ENCODE measurements at places on chromosomes 7 and 10.

GRCh38 chr7:19001854-19002253, 115.6 kb downstream of the TWIST1 start:
- DNase-seq: no peak

- no peak for DNase-seq
Observed at GRCh38 chr7:98323597-98324322, 42.3 kb downstream of the BRI3 start.

DNA sequence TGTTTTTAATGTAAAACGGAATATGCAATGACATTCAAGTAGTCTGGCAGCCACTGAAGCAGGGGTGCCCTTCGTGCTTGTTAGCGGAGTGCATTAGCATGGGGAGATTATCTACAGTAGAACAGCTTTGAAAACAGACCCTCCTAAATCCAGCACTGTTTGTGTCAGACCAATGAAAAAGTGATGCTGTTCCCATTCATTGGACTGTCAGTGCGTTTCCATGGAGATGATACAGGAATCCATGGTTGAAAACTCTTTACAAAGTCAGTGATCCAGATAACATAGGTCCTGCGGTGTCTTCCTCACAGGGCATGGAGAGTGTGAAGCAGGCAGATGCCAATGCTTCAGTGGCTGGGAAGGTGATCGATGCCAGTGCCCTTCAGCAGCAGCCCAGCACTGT, 73.6 kb downstream of the ITGB8 start:
- no peak for DNase-seq

GRCh38 chr10:71852355-71852937, 1.4 kb upstream of the PSAP start:
- no peak for DNase-seq

DNA sequence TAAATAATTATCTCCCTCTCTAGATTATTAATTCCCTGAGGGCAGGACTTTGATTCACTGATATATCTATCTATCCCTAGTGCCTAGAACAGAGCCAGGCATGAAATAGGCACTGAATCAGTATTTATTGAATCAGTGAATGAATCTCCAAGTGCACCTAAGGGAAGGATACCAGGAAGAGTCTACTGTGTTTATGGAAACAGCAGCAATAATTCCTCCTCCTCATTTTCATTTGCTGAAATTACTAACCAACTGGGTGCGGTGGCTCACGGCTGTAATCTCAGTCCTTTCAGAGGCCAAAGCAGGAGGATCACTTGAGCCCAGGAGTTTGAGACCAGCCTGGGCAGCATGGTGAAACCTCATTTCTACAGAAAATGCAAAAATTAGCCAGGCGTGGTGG, 161.2 kb downstream of the TCF7L2 start:
- no peak for DNase-seq

- DNase-seq: no peak
Observed at GRCh38 chr7:28328146-28328545, 84.2 kb upstream of the CREB5 start.

DNA sequence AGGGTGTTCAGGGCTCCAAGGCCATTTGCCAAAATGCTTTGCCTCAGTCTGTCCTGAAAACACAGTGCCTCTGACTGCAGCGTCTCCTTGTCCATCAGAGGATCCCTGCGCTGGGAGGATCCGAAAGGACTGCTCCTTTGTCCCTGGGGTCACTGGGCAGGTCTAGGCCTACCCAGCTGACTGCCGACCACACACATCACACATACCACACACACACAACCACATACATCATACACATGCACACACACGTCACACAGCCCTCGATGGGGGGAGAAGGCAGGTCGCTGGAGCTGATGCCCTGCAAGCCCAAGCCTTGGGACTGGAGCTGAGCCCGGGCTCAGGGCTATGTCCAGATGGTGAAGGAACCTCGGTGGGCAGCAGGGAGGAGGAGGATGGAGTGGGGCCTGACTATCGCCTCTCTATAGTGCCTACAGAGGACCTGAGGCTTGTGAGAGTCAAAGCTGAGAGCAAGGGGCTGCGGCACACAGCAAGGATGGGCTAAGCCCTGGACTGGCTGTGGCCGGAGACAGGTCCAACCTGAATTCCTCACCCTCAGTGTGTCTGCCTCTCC, 29.1 kb downstream of the GPRIN2 start:
- no peak for DNase-seq

- DNase-seq: no peak
Observed at GRCh38 chr10:67668448-67668847, 27.5 kb downstream of the CTNNA3 start.

DNA sequence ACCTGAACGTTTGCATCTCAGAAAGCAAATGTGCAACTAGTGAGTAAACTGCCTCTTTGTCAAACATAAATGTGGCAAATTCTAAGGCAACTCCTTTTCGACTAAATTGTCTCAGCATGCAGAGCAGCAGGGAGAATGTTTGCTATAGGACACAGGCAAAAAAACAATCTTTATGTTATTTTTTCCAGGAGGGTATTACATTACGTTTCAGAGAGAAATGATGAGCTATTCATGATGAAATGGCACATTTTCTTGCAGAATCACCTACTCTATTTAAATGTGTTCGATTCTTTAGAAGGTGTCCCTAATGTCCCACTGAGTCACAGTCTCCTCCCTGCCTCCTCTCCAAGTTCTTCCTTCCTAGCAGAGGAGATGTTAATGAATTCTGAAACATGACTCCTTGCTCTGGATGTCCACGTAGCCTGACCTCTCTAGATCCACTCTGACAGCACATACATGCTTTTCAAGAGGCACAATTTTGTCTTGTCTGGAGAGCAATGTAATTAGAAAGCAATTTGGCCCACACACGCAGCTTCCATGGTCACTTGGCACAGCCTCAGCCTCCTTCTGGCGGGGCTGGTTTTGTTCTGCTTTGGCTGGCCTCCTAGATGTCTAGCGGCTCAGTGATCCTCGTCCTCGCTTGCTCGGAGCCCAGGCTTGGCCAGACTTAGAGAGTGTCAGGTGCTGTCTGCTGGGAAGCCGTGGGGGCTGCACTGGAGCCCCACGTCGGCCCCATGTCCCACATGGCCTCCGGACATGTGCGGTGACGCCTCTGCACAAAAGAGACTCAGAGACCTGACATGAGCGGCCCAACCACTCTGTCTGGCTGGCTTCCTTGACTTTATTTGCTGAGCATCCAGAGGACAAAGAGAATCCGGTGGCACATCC, 125.7 kb upstream of the ZNF438 start:
- DNase-seq: no peak

GRCh38 chr10:62057850-62058249, 156.4 kb downstream of the ARID5B start:
- DNase-seq: no peak

GRCh38 chr7:103003004-103003403, 71.6 kb downstream of the FBXL13 start:
- DNase-seq: no peak

DNA sequence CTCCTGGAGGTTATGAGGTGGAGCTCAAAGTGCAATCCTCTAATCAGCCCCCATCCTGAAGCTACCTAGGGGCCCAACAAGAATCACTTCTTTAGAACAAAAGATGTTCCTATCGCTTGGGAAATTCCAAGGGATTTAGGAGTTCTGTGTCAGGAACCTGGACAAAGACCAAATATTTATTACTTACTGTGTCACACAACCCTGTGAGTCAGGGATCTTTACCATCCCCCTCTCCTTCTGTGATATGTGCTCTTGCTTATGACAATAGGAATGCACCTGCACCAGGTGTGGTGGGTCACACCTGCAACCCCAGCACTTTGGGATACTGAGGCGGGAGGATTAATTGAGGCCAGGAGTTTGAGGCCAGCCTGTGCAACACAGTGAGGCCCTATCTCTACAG, 485.8 kb downstream of the PLXDC2 start:
- no peak for DNase-seq

- peak; percentile 22 for DNase-seq
Observed at GRCh38 chr10:111297351-111297848, 220.6 kb downstream of the ADRA2A start.

- DNase-seq: no peak
Observed at GRCh38 chr10:45151467-45152214, 150.9 kb downstream of the ZNF22 start.

GRCh38 chr10:17683541-17683940, 39.6 kb downstream of the STAM start:
- no peak for DNase-seq

GRCh38 chr7:158014976-158015375, 572.6 kb downstream of the PTPRN2 start:
- DNase-seq: no peak

GRCh38 chr7:157555313-157555712, 218.5 kb downstream of the DNAJB6 start:
- no peak for DNase-seq

- DNase-seq: no peak
Observed at GRCh38 chr10:129594811-129595210, 127.8 kb downstream of the MGMT start.

GRCh38 chr7:57772126-57772924, 322.3 kb downstream of the ZNF716 start:
- no peak for DNase-seq

- DNase-seq: no peak
Observed at GRCh38 chr10:79052291-79053080, 16.3 kb upstream of the ZMIZ1 start.

- DNase-seq: no peak
Observed at GRCh38 chr10:102997998-102998397, 79.9 kb downstream of the CNNM2 start.

- no peak for DNase-seq
Observed at GRCh38 chr7:92994901-92995300, 122.9 kb downstream of the SAMD9 start.

- DNase-seq: no peak
Observed at GRCh38 chr7:50610521-50611277, 45.5 kb upstream of the DDC start.

- DNase-seq: no peak
Observed at GRCh38 chr10:72979709-72980108, 25.1 kb upstream of the PLA2G12B start.

DNA sequence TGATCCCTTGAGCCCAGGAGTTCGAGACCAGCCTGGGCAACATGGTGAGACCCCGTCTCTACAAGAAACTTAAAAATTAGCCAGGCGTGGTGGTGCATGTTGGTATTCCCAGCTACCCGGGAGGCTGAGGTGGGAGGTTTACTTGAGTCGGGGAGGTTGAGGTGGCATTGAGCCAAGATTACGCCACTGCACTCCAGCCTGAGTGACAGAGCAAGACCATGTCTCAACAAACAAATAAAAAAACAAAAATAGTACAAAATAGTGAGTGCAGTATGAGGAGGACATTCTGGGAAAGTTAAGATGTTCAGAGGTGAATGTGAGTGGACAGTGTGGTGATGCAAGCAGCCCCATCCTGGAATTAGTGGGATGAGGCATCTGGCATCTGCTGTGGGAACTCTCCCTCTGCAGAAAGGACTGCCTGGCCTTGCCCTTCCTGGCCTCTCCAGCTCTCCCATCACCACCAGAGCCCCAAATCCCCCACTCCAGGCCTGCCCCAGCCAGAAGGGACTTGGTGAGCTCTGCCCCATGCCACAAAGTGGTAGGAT, 96.6 kb upstream of the PARD3 start:
- no peak for DNase-seq

- peak; percentile 23 for DNase-seq
Observed at GRCh38 chr10:5840314-5841307, 27.4 kb upstream of the GDI2 start.

GRCh38 chr10:30534465-30535144, 94.9 kb downstream of the LYZL2 start:
- peak; percentile 21 for DNase-seq

- no peak for DNase-seq
Observed at GRCh38 chr7:133381965-133382364, 129.1 kb downstream of the EXOC4 start.

DNA sequence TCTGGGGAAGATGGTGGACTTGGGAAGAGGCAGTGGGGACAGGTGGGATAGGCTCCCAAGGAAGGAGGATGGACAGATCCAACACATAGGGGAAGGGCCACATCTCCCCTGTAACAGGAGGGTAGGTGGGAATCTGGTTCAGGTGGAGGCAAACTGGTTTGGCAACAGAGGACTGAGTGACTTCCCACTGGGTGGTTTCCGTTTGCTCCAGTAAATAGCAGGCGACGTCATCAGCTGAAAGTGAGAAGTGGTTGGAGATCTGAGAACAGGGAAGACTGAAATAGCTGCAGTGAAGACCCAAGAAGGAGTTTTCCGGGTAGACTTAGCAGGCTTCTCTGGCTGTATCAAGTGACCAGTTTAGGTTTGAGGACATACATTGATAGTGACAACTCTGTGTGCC, 504.4 kb downstream of the GALNT17 start:
- DNase-seq: no peak

- DNase-seq: no peak
Observed at GRCh38 chr10:132705173-132705572, 80.8 kb downstream of the NKX6-2 start.

GRCh38 chr10:78766603-78767002, 302.2 kb upstream of the ZMIZ1 start:
- no peak for DNase-seq

- no peak for DNase-seq
Observed at GRCh38 chr7:3134745-3135144, 91.1 kb upstream of the CARD11 start.

GRCh38 chr10:80144067-80144695, 11.7 kb downstream of the PLAC9 start:
- DNase-seq: no peak

GRCh38 chr10:2150288-2150687, 413.0 kb upstream of the ADARB2 start:
- no peak for DNase-seq

DNA sequence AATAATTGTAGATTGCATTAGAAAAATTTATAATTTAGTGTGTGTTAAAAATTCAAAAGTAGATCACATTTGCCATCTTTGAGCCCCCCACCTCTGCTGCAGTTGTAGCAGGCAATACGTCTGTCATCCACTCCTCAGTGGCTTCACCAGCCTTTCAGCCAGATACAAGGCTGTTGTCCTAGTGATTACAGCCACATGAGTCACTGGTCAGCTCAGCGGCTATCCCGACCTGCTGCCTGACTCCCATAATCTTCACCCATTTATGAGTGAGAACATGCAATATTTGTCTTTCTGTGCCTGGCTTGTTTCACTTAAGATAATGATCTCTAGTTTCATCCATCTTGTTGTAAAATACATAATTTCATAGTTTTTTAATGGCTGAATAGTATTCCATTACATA, 9.2 kb downstream of the OR2A5 start:
- peak; percentile 1 for DNase-seq

DNA sequence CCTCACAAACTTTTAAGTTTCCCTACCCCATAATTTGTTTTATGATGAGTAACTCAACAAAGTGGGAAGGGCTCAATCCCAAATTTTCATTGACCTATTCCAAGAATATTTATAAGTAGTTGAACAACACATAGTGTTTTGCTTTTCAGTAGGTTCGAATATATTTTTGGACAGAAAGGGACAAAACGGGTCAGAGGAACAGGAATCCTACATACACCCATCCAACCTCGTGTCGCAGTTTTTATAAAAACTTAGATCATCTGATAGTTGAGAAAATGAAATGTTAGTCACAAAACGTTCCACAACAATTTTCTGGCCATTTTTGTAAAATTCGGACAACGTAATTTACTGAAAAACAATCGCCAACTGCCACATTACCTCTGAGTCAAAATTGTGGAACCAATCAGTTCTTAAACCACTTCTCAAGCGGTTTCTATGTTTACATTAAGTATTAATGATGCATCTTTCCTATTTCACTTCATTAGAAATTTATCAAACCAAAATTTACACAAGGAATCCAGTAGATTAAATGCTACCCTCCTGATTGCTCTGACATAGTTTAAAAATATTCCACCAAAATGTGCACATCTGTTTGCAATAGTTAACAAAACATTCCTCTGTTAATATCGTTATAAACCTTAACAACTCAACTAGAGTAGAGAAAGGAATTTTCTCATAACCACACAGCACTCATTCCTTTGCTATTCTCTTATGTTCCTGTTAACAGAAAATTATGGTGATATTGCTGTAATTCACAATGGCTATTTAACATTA, 6.3 kb downstream of the WNT16 start:
- no peak for DNase-seq
